ENCODE measurements at places on chromosomes 5 and 9.
A peak's percentile ranks its signal among the peaks of the same experiment; 100 is the strongest.

DNA sequence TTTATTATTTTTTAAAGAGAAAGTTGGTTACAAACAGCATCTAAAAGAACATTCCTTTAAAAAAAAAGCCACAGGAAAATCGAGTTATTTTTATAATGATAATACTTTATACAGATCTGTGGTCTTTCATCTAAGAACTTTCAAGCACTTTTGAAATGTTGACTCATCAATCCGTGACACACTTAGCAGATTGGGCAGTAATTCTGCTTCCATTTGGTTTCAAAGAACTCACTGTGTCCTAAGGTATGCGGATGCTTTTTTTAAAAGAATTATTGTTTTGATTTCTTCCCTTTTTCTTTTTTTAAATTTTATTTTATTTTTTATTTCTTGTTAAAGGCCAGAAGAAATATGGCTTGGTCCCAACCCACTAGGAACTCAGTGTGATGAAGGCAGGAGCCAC, 147.8 kb downstream of the AOPEP start:
- no peak for DNase-seq

- peak; percentile 77 for DNase-seq
Measured at GRCh38 chr9:37943345-37944265, 39.7 kb upstream of the SLC25A51 start.

DNA sequence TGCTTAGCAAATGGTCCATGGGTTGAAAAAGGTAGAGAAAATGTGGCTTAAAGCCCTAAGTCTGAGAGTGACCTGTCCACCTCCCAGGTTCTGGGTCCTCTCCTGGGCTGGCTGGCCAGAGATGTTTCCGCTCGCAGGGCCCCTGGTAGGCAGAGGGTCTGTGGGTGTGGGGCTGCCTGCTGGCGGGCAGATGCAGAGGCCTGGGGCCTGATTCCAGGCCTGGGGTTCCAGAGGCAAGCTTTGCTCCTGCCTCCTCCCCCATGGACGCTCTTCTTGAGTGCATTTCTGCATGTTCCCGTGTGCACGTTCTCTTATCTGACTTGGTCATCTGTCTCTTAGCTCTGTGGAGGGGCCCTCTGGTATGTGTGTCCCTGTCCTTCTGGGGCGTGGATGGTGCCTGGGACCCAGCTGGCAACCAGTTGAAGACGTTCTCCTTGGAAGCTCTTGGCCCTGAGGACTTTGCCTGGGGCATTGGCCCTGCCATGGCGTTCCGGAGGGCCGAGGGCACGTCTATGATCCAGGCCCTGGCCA, 3.8 kb downstream of the MIGA2 start:
- DNase-seq, result no peak

DNA sequence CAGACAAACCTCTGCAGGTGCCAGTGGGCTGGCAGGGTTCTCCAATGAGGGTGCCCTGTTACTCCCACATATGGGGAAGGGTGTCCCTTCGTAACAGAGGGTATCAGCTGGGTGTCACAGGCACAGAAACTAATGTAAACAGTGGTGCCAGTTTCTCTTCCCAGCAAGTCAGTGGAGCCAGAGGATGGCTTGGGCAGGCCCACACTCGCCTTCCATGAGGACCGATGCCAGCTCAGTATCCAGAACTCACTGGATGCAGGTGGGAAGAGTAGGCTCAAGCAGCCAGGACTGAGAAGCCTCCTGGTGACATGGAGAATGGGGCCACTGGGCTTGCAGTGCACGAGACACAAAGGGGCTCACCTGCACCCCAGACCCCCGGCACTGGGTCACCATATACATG, 30.4 kb downstream of the FSTL4 start:
- DNase-seq, result no peak

- no peak for DNase-seq
Measured at GRCh38 chr5:28580616-28581015, 1542.2 kb upstream of the CDH9 start.

DNA sequence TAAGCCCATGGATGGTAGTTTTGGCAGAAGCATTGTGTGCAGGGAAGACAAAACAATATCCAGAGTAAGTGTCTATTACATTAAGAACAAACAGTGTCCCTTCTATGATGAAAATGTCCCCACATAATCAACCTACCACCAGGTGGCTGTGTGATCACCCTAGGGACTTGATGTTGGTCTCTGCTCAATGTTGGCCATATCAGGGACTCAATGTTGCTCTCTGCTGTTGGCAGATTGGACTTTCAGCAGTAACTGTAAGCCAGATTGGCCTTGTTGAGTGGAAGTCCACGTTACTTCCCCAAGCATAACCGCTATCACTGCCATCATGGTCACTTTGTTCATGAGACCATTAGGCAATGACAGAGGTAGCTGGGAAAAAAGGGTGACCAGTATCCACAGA, 52.8 kb upstream of the PRSS3 start:
- DNase-seq, result no peak

DNA sequence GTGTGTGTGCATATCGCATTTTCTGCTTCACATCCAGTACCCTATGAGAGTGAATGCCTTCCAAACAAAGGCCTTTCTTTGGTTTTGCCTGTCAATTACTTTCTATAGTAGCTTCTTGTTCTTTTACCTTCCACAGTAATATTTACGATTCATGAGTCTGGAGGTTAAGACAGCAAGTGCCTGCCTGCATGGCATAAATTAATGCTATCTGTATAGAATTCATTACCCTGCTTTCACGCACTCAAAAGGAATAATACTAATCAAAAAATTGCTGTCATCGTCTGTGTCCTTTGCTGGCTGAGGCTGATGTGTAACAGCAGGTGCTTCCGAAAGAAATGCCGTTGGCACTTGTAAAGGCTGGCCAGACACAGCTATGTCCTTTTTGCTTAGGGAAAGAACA, 1304.4 kb upstream of the CDH6 start:
- no peak for DNase-seq

GRCh38 chr5:179143446-179143845, 83.3 kb downstream of the ZNF354C start:
- no peak for DNase-seq

DNA sequence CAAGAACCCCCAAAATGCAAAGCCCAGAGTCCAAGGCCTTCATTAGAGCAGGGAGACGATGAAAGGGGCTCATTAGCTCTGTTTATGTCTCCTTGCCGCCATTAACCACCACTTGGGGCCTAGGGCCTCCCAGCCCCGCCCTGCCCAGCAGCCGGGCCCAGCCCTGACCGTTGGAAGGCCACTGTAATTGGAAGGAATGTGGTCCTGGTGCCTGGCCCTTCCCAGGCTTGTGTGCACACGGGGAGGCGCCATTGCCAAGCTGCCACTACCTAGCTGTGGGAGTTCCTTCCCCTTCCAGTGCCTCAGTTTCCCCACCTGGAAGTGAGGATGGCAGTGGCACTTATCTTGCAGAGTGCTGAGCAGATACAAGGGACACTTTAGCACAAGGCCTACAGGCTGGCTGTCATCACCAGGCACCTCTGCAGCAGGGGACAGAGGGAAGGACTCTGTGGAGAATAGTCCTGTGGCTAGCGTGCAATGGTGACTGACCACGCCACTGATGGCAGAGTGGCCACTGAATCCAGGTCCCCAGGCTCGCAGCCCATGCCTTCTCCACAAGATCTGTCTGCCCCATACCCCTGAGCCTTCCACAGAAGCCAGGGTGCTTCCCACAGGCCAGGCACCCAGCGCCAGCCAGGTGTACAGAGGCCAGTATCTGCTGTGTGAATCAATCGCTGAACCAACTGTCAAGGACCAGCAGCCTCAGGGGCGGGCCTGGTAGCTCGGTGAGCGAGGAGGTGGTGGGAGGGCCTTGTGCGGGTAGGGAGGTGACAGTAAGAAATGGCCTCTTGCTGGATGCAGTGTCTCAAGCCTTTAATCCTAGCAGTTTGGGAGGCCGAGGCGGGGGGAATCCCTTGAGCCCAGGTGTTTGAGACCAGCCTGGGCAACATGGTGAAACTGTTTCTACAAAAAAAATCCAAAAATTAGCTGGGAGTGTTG, 20.8 kb downstream of the GBGT1 start:
- DNase-seq, result no peak

DNA sequence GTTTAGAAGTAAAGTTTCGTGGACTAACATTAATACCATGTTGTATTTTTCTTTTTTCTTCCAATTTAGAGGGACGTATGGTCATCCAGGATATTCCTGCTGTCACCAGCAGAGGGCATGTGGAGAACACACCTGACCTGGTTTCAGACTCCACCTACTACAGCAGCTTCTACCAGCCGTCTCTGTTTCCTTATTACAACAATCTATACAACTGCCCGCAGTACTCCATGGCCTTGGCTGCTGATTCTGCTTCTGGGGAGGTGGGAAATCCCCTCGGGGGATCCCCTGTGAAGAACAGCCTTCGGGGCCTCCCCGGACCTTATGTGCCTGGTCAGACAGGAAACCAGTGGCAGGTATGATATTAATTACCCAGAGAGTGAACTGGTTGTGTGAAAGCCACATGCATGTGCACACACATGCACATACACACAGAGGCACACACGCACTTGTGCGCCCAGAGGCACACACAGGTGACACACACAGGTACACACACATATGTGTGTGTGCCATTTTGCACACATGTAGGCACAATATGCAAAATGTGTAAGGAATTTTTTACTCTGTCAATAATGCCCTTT, 52.4 kb downstream of the DMRT1 start:
- no peak for DNase-seq

DNA sequence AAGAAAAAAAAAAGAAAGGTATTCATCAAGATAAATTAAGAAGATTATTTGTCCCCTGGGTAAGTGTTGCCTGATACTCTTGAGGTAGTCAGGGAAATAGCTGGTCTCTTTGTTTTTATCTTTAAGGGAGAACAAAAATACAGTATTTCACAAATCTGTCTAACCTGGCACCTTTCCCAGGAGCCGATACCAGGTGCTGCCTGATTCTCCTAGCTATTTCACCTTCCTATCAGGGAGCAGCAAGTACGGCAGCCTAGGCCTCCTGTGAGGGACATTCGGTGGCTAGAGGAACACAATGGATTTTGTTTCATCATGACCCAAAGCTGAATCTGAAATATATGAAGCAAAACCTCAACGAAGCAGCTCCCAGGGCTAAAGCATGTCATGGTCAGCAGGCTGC, 86.0 kb downstream of the TARS1 start:
- DNase-seq, result no peak

- no peak for DNase-seq
Measured at GRCh38 chr5:12910641-12911040, 1006.4 kb upstream of the CTNND2 start.

- DNase-seq, result no peak
Measured at GRCh38 chr9:136088939-136089696, 6.0 kb downstream of the NACC2 start.

DNA sequence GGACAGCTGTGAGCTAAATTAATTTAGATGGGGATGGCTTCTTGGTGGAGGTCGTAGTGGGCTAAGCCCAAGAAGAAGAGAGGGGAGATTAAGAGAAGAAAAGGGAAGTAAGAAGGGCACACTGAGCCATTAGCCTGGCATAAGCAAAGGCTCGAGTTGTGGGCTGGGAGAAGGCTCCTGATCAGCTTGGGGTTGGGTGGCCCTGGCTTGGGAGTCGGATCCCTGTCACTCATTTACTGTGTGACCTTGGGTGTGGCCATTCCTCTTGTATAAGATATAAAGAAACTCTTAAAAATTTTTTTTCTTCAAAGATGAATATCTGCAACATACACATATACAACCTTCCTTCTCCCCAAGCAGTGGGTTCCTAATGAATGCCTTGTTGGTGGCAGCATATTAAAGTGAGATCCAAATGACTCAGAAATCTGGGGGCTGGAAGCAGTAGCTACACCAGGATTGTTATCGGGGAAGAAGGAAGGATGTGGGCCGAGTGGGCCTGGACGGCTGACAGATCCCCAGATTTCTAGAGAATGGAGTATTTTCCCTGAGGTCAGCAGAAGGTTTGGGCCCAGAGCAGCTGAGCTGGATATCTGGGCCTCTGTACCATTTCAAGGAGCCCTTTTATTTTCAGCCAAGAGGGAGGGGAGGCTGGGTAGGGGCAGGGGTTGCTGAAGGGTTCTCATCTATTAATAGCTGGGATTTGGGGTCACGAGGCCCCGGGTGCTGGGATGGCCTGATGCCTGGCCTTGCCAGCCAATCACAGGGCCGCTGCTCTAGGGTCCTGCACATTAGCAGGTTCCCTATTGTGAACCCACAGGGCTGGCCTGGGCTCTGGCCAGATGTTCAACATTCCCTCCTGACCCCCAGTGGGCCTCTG, 52.1 kb downstream of the PPARGC1B start:
- no peak for DNase-seq

DNA sequence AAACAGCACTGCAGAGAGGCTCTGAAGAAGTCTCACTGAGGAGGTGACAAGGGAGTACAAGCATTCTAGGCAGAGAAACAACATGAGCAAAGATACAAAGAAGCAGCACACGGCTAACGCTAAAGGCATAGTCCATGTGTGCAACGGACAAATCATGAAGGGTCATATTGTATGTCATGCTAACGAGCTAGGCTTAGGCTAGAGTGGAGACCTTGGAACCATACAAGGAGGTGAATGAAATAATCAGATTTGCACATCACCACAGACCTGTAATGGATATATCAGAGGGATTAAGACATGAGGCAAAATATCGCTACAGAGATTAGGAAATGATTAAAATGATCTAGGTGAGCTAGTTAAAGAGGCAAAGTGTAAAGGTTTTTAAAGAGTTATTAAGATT, 145.6 kb downstream of the NFIB start:
- no peak for DNase-seq

- DNase-seq, result no peak
Measured at GRCh38 chr5:180618829-180619562, 27.7 kb upstream of the SCGB3A1 start.

DNA sequence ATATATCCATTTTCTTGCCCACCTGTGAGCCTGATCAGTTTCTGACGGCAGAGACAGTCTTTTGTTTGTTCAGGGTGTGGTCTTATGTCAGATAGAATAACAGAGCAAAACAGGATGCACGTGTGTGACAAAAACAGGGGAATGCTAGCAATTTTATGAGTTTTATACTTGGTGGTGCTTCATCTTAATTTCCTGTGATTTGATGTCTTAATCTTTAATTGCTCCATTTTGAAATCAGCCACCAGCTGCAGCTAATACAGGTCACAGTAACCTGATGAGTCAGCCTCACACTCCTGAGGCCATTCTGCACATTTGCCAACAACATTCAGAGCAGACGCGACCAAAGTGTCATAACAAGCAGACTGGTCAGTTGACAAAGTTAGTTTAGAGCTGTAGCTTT, 42.3 kb upstream of the JMY start:
- no peak for DNase-seq

DNA sequence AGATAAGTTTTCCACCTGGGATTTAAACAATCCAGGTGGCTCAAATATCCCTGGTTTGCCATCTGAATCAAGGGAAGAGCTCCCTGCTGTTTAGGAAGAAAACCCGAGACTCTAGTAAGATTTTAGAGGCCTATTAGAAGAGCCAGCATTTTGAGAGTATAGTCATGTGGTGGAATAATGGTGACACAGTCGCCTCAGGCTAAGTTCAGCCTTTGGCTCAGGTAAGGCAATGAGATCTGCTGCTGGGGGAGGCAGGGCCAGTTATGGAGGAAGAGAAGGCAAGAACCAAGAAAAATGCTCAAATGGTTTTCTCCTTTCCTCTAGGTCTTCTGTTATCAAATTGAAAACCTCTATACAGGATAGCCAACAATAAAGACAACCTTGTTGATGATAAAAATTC, 16.2 kb downstream of the RAD1 start:
- DNase-seq, result no peak

- DNase-seq, result no peak
Measured at GRCh38 chr5:115713408-115713807, 87.6 kb upstream of the TMED7 start.

- DNase-seq, result no peak
Measured at GRCh38 chr5:10243660-10244240, 5.9 kb downstream of the ATPSCKMT start.
